Brain microvascular endothelial cell (primary cell): ENCODE measurements at places on chromosomes 5 and 9.

GRCh38 chr5:56466136-56466816, 233.1 kb upstream of the ANKRD55 start:
- DNase-seq = no peak

DNA sequence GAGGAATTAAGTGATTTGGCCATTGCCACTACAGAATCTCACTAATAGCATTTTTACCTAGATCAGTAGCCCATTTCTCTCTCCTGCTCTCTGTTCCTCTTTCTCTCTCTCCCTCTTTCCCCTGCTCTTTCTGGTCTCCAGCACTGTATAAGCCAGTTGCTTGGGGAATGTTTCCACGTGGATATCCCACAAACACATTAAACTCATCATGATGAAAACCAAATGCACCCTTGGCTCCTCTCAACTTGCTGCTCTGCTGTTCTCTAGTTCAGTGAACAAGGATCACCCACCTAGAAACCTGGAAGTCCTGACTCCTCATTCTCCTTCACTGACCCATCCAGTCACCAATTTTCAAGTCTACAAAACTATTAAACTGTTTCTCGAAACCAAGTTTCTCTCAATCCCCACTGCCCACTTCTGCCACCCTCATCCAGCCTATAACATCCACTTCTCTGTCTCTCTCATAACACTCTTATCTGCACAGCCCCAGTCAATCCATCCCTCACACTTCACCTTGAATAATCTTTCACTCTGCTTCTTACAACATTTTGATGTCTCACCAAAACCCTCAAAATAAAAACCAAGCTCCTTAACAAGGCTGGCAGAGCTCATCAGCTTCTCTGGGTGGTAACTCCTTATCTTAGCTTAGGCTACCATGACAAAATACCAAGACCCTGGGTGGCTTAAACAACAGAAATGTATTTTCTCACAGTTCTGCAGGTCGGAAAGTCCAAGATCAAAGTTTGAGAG, 79.3 kb downstream of the ARL15 start:
- DNase-seq = no peak

- no peak for DNase-seq
Measured at GRCh38 chr9:117777823-117778222, 73.6 kb downstream of the TLR4 start.

- no peak for DNase-seq
Measured at GRCh38 chr5:172453986-172454357, 353 bp downstream of the SH3PXD2B start.

GRCh38 chr5:39461007-39461682, 36.4 kb upstream of the DAB2 start:
- no peak for DNase-seq

- DNase-seq = no peak
Measured at GRCh38 chr9:76759732-76760131, 4.5 kb upstream of the PCA3 start.

- DNase-seq = peak; percentile 58
Measured at GRCh38 chr9:98356953-98357690, 101.7 kb upstream of the TBC1D2 start.
